ENCODE measurements at places on chromosomes 16 and 17.

DNA sequence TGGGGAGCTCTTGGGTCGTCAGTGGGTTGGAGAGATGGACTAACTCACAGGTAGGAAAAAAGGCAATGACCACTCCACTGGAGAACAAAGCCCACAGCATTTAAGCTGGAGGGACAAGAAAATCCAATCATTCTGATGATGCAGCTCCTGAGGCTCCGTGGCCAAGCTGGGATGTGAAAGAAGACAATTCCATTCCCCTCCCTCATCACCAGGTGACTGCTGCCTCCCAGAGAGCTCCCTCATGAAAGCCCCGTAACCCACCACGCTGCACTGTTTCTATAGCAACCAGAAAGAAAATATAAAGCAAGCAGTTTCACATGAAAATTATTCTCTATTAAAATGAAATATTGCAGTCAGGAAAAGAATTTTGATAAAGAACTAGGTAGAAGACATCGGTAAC is 15.2 kb downstream of the ANKRD11 start:
- DNase-seq: no peak

DNA sequence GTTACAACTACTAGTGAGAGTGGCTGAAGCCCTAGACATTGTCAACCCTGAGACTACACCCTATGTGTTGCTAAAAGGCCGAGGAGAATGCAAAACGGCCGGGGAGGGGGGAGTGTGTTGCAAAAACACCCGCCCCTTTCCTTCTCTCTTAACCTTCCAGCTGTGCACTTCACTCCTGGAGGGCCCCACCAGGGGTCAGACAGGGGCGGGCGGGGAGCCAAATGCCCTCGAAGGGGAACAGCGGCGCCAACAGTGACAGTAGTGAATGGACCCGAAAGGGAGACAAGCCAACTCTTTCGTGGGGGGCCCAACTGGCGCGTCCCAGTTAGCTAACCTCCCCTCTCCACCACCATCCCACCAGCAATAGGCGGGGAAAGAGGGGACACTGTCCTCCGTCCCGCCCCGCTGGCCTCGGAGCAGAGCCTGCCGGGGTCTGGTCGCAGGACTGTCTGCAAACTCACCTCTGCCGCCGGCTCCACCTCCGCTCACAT is 352 bp downstream of the MARF1 start:
- no peak for DNase-seq

DNA sequence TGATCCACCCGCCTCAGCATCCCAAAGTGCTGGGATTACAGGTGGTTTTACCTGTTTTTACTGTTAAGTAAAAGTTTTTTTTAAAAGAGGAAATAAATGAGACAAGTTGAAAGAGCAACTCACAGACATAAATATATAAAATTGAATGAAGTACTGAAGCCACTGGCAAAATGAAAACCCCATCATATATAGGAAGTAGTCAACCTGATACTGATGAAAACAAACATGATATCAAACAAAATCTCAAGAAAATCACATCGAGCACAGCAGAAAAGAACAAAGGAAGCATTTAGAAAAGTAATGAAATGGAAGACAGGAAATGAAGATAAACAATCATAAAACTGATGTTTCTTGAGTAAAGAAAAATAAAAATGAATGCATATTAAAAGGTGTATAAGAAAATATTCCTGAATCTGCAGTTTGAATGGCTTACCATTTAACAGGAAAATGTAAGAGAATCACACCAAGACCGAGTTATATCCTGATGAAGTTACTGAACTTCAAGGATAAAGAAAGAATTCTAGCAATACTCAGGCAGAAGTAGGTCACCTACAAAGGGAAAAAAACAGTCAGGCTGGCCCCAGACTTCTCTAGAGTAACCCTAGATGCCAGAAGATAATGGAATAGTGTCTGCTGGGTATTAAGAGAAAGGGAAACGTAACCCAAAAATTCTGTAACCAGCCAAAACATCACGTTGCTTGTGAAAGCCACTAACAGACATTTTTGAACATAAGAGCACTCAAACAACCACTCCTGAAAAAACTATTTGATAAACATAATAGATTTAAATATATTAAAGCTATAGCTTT is 31.5 kb downstream of the UBE2G1 start:
- DNase-seq: no peak

GRCh38 chr17:35315283-35315682 is 58.1 kb downstream of the SLFN11 start:
- DNase-seq: no peak

GRCh38 chr16:86843812-86844211 is 265.5 kb downstream of the FOXL1 start:
- no peak for DNase-seq

DNA sequence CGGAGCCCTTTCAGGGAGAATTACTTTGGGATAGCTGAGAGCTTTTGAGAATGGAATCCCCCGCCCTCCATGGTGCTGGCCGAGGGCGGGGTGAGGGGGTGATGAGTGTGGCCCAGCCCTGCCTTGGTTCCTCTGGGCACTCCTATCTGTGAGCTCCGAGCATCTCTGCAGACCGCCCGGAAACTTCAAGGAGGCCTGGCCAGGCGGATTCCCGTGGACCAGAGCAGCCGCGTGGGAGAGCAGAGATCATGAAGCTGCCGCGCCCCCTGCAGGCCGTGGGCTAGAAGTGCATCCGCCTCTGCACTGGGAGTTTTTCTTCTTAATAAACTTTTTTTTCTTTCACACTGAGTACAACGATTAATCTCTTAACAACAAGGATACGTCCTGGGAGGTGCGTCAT is 392.9 kb upstream of the EEF2KMT start:
- no peak for DNase-seq

DNA sequence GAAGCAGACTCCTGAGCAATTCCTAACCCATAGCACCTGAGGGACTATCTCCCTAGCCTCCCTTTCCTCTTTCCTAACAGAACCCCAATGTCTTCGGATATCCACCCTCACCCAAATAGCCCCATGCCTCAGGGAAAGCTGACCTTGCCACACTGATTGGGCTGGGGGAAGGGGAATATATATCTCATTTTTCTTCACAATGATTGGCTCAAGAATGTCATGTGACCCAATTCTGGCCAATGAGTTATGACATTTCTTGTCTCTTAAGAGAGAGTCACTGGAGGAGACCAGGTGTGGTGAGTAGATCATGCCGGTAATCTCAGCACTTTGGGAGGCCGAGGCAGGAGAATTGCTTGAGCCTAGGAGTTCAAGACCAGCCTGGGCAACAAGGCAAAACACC is 71.9 kb upstream of the NLK start:
- DNase-seq: no peak

DNA sequence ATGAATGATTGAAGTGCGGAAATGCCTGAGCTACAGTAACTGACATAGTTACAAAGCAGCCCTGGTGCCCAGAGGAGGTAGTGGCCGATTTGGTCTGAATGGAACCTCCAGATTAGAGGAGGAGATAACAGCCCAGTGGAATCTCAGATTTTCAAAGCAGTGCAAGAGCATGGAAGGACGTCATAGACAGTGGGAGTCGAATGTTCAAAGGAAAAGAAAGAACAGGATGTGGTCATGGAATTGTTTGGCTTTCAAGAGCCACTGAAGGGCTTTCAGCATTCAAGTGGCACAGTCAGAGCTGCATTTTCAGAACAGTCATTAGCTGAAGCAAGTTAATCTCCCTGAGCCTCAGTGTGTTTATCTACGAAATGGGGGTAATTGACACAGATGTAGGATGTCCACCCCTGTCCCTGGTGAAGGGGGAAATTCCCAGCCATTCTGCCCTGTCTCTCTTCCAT is 104.6 kb upstream of the CACNG3 start:
- DNase-seq: no peak

GRCh38 chr17:10646392-10646990 is 10.6 kb downstream of the MYH3 start:
- DNase-seq: no peak

GRCh38 chr17:78915872-78916632 is 9.1 kb downstream of the TIMP2 start:
- DNase-seq: no peak

DNA sequence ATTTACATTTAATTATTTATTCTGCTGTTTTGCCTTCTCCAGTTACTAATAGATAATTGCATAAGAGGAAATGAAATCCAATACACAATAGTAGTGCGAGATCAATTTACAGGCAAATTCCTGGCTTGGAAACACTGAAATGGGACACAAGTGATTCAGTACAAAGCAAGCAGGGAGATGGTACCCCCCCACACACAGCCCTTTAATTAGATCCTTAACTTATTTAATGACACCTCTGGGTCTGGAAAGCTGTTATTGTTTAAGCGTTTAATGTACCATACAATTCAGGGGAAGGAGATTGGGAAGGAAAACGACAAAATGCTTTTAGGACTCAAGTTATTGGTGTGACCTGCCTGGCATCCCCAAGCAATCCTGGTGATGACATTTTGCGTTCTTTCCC is 318.2 kb downstream of the NPIPA8 start:
- no peak for DNase-seq

DNA sequence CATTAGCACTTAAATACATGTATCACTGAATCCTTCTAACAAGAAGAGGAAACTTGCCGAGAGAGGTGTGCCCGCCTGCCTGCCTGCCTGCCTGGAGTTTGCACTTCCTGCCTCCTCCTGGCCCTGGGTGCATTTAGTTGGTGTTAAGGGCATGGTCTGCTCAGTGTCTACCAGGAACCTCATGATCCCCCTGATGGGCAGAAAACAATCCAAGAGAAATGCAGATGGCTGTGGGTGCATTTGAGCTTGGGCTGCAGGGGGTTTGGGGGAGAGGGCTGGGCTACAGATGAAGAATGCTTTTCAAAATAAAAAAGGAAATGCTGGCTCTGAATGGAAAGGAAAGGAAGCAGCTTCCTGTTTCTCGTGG is 10.1 kb downstream of the KSR1 start:
- DNase-seq: no peak

- no peak for DNase-seq
Measured at GRCh38 chr16:75996491-75996890, 270.2 kb upstream of the CPHXL start.

- DNase-seq: no peak
Measured at GRCh38 chr17:13346996-13347762, 254.6 kb downstream of the HS3ST3A1 start.

- DNase-seq: no peak
Measured at GRCh38 chr17:45791935-45792334, 7.8 kb downstream of the CRHR1 start.

DNA sequence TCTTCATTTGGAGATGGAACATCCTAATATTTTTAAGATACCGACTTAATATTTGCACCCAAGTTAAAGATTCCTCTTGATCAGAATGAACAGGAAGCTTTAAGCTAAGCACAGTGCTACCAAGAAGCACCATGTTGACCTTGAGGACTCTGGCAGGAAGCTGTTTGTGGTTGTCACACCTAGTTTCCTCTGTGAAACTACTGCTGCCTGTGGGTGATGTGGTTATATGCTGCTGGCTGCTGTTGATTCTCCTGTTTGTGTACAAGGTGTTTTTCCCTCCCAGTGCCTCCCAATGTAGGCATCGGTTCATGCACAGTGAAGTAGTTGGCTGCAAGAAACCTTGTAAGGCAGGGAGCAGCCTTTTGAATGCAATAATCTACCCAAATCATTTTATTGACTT is 23.4 kb downstream of the RBL2 start:
- DNase-seq: no peak

- DNase-seq: no peak
Measured at GRCh38 chr17:29292992-29293889, 707 bp downstream of the NUFIP2 start.

DNA sequence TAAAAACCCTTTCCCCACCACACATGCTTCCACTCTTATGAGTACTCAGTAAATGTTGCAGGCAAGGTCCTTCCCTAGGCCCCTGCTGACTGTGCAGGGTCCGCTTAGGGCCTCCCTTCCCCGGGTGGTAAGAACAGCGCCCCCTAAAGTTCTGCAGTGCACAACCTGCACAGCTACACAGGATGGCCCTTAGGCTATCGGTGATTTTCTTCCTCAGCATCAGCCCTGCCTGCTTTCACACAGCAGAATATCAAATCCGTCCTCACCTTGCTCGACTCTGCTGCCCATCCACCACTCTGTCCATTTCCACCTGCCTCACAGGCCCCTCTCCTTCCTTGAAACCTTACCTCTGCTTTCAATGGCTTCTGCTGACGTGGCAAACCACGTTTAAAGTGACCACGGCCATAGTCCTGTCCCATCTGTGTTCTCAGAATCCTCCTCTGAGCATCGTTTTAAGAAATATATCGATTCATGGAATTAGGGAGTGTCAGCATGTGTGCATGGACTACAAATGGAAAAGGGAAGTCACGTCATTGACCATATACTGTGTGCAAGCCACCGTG is 51.4 kb upstream of the TMEM132E start:
- DNase-seq: no peak

GRCh38 chr17:75877752-75878173 is 618 bp downstream of the TRIM47 start:
- no peak for DNase-seq

DNA sequence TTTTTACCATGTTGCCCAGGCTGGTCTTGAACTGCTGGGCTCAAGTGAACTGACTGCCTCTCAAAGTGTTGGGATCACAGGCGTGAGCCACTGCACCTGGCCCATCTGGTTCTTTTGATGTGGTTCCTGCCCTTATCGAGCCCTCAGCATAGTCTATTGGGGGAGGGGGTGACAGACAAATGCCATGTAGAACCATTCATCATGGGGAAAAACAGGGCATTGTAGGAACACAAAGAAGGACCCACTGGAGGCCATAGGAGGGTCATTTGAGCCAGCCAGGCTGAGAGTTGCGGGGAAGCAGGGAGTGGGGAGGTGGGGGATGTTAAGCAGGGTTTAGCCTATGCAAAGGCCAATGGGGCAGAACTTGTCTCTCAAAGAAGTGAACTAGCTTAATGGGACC is 11.9 kb downstream of the SEC14L5 start:
- no peak for DNase-seq

GRCh38 chr17:4947411-4948165 is 742 bp downstream of the PFN1 start:
- no peak for DNase-seq

DNA sequence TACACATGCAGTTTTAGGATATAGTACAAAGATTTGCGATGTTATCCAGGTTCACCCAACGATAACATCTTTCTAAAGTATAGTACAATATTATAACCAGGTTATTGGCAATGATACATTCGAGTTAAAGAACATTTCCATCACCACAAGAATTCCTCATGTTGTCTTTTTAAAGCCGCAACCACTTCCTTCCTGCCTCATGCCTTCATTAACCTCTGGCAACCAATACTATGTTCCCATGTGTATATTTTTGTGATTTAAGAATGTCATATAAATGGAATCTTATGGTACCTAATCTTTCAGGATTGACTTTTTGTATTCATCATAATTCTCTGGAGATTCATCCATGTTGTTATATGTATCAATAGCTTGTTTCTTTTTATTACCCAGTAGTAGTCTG is 1183.2 kb downstream of the CDH11 start:
- DNase-seq: no peak

DNA sequence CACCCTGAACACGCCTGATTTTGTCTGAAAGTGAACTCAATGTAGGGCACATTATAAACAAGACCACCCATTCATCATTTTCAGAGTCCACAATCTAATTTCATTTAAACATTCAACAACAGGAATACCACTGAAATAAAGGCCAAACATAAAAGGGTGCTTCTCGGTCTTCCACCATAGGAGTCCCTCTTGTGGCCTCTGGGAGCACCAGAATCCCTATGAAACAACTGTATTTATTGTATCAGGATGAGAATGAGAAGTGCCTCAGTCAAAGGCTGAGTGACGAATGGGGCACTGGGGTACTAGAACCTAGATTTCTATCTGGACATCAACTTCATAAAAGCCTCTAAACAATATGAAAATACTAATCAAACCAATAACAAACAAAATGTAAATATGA is 40.4 kb downstream of the NXPH3 start:
- no peak for DNase-seq

GRCh38 chr17:82846061-82846691 is 6.4 kb upstream of the ZNF750 start:
- no peak for DNase-seq

GRCh38 chr17:49216482-49216881 is 6.0 kb downstream of the ABI3 start:
- DNase-seq: no peak
